ENCODE measurements at places on chromosomes 6 and 20.

GRCh38 chr6:44567406-44567805 is 179.9 kb downstream of the CDC5L start:
- no peak for DNase-seq

DNA sequence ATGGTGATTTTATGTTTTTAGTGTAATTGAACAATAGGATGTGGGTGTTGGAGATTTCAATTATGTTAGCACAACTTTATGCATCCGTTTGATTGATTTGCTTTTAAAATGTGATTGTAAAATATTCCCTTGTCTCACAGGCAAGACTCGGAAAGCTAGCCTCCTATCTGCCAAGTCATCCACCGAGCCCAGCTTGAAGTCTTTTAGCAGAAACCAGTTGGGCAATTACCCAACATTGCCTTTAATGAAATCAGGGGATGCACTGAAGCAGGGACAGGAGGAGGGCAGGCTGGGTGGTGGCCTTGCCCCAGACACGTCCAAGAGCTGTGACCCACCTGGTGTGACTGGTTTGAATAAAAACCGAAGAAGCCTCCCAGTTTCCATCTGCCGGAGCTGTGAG is 200.9 kb downstream of the SASH1 start:
- no peak for DNase-seq

- no peak for DNase-seq
Measured at GRCh38 chr6:43828711-43829110, 58.7 kb downstream of the VEGFA start.

GRCh38 chr6:9520417-9521151 is 894.3 kb downstream of the TFAP2A start:
- DNase-seq = no peak

DNA sequence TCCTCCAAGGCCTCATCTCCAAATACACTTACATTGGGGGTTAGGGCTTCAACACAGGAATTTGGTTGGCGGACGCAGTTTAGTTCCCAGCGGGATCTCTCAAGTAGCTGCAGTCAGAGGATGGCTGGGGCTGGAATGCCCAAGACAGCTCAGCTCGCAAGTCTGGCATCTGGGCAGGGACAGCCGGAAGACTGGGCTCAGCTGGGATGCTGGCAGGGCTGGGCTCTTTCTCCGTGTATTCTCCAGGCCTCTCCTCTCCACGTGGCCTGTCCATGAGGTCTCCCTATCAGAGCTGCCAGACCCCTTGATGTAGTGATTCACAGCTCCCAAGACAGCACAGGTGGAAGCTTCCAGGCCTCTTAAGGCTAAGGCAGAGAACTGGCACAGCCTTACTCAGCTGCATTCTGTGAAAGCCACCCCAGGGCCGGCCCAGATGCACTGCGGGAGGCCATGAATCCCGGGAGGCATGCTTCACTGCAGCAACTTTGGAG is 5.0 kb downstream of the FGD2 start:
- DNase-seq = no peak

GRCh38 chr6:157188213-157188612 is 135.1 kb downstream of the TMEM242 start:
- DNase-seq = no peak

GRCh38 chr6:44897316-44897715 is 430.8 kb upstream of the RUNX2 start:
- no peak for DNase-seq

- DNase-seq = no peak
Measured at GRCh38 chr20:5474646-5475550, 158.1 kb upstream of the PROKR2 start.

DNA sequence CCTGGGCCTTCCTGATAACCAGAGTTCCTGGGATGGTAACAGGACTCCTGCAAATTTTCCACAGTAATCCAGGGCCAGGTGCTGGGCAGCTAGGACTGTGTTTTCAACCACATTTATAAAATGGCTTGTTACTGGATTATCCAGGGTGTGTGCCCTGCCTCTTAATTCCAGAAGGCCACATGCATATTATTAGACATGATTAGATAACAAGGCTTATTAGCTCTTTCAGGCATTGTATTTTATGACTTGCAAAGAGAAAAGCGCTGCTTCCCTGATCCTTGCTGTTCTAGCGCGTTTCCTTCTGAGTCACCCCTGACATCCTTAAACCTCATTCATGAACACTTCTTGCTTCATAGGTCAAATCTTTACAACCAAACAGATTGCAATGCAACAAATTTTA is 208.6 kb downstream of the UST start:
- no peak for DNase-seq

GRCh38 chr6:99612551-99613408 is 6.1 kb downstream of the PRDM13 start:
- DNase-seq = no peak

GRCh38 chr6:169542491-169542890 is 159.3 kb downstream of the WDR27 start:
- DNase-seq = no peak

- no peak for DNase-seq
Measured at GRCh38 chr20:39132511-39132910, 170.4 kb downstream of the DHX35 start.

DNA sequence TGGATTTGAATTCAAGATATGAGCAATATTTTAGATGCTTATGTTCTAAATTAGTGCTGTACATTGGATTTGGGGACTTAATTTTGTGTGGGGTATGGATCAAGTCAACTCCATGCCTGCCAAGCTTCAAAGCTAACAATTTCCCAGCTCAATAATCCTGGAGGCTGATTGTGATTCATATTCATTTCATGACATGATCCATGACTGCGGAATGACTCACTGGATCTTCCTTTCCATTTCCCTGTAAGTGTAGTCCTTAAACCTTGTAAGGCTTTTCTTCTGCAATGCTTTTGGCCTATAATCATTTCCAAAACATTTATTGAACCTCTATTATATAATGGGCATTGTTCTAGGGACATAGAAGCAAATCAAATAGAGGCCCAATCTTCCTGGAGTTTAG is 44.7 kb upstream of the CCN2 start:
- no peak for DNase-seq

GRCh38 chr20:25205277-25206062 is 10.0 kb downstream of the ENTPD6 start:
- DNase-seq = no peak

GRCh38 chr20:53691060-53691810 is 97.6 kb upstream of the ZNF217 start:
- no peak for DNase-seq

DNA sequence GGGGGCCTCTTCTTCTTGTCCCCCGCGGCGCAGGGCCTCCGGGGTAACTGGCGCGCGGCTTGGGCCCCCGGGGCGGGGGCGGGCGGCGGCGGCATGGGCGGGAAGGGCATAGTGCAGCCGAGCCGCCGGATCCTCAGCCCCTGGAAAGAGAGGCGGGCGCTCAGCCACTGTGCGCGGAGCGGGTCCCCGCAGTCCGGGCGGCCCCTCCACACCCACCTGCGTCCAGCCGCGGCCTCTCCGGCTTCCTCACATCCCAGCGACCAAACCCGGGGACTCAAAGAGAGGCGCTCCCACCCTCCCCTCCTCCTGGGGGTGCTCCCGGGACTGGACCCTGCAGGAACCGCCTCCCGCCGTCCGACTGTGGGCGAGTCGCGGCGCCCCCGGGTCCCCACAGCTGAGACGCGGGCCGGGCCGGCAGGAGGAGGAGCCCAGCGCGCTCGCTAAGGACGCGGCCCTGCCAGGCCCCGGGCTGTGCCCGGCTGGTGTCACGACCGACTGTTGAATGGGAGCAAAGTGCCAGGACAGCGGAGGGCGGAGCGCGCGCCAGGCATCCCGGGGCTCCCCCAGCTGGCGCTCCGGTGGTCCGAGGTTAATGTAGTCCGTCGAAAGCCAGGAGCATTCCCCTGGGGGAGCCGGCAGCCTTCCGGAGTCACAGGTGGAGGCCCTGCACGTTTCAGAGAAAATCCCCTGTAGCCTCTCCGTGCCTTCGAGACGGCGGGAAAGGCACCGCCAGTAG is at the start of gene PRR18:
Gene PRR18 (minus strand): TSS at position 360 of the 736 bp plus-strand sequence. CDS start 250 bp downstream, at position 110.
- no peak for DNase-seq

DNA sequence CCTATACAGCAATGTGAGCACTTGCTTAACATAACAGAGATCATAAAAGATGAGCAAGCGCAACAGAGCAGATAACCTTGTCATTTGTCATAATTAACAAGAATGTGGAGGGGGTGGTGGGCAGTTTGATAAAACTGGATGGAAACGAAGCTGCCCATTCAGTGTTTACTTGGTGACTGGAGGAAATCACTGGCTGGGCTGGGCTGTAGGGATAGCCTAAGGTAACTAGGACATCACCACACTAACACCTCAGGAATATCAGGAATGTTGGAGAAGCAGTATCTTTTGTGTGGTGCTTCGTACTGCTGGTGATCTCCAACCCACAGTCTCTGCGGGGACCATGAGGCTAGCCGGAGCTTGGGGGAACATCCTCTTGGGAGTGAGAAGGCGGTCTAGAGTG is 218.4 kb downstream of the HIVEP2 start:
- no peak for DNase-seq

DNA sequence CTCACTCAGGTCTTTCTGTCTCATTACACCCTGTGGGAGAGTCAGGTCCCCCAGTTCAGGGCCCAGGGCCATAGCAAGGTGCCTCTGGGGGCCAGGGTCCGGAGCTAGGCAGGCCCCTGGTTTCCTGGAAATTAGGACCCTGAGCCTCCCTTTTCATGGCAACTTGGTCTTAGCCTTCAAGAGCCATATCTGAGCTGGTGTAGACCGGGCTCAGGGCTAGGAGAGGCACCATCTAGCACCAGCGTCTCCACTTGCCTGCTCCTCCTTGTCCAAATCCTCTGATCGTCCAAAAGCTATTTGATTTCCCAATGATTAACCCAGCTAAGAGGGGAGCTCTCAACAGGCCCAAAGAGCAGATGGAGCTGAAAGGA is 5.6 kb downstream of the MDFI start:
- DNase-seq = no peak

GRCh38 chr6:151291722-151292059 is 51.9 kb downstream of the AKAP12 start:
- DNase-seq = no peak

- peak; percentile 45 for DNase-seq
Measured at GRCh38 chr6:39426073-39426456, 103.6 kb upstream of the KCNK16 start.

DNA sequence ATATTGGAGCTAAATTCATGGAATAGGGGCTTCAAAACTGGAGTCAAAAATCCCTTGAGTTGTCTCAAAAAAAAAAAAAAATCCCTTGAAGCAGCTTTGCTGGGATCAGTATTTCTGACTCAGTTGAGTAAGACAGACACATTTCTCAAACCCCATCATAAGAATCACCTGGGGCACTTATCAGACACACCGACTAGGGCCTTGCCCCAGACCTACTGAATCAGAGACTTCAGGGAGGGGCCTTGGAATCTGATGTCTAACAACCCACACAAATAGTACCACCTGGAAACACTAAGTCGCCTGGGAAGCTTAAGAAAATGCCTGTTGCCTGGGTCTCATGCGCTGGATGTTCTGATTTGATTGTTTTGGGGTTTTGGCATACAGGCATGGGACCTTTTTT is 44.9 kb upstream of the RNF144B start:
- DNase-seq = no peak

GRCh38 chr6:30556066-30556905 is at the start of gene GNL1:
Gene GNL1, minus strand, starts transcription at chr6:30556489. Its CDS starts 286 bp downstream, at chr6:30556203.
- peak; percentile 90 for DNase-seq

GRCh38 chr6:149696901-149697300 is 21.0 kb downstream of the LATS1 start:
- DNase-seq = no peak

GRCh38 chr6:113632220-113632864 is 224.8 kb upstream of the MARCKS start:
- DNase-seq = no peak

DNA sequence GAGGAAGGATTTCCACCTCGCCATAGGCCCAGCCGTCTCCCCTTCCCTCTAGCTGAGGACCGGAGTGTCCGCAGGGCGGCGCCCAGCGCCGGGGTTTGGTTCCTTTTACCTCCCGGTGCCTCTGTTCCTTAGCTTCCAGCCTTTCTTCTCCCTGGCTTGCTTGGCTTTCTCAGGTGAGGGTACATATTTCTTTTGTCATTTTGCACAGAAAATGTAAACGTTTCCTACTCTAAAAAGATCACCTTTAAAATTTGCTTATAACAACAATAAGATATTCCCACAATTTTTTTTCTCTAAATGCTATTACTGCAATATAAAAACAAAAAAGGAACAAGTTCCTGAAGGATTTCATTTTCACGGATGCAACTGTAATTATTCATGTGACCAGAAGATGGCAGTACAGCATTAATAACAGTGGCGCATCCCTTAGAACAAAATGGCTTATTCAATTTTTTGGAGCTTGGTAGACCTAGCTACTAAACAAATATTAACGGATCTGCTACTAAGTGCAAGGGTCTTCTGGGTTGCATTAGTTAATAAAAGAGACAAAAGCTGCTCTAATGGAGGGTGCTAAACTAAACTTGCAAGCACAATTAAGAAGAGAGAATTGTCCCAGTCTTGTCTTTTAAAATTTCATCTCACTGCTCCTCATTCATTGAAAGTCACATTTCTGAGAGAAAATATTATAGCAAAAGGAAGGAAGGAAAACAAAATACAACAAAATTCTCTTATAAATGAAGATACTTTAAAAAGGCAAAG is 172.9 kb downstream of the ADGRG6 start:
- no peak for DNase-seq

- DNase-seq = no peak
Measured at GRCh38 chr6:166112580-166112979, 55.1 kb downstream of the TBXT start.

- DNase-seq = no peak
Measured at GRCh38 chr6:90493332-90493731, 93.5 kb downstream of the MAP3K7 start.

DNA sequence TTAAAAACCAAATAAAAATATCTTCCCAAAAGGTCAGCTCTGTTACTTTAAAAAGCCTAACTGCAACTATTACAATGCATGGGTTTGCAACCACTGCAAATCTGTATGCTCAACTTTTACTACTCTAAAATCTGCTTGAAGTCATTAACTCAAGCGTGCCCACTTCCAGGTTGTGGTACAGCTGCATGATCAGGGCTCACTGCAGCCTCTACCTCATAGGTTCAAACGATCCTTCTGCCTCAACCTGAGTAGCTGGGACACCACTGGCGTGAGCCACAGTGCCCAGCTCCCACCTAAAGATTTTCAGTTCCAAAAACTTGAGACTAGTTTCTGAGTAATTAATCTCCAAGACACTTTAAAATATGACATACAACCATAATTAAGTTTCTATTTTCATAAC is 8.2 kb downstream of the DIDO1 start:
- DNase-seq = no peak

- DNase-seq = no peak
Measured at GRCh38 chr6:44109212-44109611, 18.0 kb downstream of the MRPL14 start.

GRCh38 chr6:157505912-157506491 is 125.0 kb downstream of the ZDHHC14 start:
- DNase-seq = no peak

All from NCI-H2081 (cell line).